ENCODE measurements at places on chromosomes 3 and 15.

DNA sequence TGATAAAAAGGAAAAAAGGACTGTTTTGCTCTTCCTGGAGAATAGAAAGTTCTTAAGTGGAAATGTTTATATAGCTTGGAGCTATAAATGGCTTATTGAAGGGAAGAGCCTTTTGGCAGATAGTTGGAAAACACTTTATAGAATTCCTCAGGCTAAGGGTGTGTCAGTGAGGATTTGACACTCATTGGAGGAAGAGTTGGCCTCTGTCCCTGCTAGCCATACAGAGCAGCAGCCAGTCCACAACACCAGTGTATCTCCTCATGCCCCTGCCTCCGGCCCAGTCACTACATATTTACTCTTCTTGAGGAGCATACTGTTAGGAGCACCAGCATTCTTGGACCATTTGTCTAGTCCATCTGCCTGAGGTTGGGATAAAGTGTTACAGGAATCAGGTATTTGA lies 36.2 kb downstream of the KLHL18 start:
- DNase-seq, result no peak

GRCh38 chr3:3799173-3800079 lies at the start of gene LRRN1:
LRRN1 (plus strand) TSS chr3:3799431; CDS start chr3:3844642, 45,211 bp downstream.
- DNase-seq, result no peak

DNA sequence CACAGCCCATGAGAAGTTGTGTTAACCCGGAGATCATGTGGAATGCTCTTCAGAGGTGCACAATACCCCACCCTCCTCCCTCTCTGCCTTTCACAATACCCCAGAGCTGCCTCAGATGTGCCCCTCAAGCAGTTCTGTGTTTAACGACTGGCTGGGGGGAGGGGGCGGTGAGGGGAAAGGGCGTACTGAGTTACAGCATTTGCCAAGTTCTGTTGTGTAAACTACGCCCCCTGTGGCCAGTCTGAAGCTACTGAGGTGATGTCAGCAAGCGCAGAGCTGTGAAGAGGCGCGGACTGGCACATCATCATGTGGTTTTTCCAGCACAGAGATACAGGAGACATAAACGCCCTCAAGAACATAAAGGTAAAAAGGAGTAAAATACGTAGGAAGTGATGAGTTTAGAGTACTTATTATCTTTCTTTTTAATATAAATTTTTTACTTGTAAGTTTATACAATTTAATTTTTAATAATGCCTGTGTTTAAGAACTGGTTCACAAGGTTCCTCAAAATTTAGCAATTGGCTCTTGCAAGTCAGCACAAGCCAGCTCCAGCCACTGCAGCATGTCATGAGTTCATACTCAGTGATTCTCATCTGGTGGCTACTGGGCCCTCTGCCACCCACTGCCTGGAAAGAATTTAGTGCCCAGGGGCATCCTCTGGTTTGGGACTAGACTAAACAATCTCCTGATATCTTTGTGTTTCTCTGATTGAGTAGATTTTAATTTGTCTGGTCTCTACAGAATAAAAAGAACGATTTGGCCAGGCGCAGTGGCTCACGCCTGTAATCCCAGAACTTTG lies 1.7 kb downstream of the EPB42 start:
- no peak for DNase-seq

DNA sequence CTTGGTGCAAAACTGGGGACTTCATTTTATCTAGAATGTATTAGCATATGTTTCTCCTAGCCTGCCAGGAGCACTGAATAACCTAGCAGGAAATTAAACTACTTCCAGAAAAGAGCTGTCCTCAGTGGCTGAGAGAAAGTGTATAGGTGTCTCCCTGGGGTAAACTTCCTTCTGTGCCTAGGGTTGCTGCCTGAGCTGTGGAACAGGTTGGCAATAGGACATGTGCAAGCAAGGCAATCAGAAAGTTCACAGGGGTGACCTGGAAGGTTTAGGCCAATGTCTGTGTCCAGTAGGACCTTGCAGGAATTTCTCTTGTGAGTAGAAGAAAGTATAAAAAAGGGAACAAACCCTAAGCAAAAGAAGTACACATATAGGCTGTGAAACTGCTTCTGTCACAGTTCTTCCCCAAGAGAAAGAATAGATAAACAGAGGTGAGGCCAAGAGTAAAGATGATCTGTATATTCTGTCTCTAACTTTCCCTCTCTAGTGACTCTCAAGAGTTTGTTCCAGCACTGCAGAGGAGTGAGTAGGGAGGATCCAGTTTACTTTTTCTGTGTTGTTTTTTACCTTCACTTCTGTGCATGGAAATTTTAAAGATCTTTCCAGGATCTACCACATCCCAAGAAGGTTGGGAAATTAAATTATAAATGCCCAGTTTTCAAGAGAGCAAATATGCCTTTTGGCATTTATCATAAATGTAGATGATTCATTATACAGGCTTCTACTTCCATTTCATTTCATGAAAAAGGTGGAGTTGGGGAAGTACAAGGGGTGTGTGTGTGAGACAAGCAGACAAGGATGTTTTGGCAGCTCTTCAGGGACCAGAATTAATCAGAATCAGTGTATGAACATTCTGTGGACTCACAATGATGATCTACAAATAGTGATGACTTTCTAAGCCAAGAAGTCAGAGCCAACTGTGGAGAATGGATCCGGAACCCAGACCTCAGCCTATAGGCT lies 155.2 kb downstream of the RBPMS2 start:
- DNase-seq, result no peak

Measured in BE2C (cell line).